ENCODE measurements at places on chromosomes 16 and 17.

DNA sequence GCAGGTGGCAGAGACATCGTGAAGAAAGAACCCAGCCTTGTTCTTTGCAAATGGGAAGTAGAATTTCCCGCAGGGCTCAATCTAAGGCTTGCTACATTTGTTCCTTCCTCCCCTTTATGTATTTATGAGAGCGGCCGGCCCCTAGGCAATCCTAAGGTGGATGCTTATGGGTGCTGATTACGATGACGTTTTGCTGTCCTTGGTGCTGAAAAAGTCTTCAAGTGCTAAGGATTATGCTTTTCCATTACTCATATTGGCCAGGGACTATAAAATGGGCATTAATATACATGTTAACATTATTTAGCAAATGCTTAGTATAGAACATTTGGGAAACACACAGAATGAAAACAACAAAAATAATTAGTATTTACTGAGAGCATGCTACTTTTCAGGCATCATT is 313.3 kb upstream of the XYLT1 start:
- DNase-seq: no peak

- peak; percentile 20 for DNase-seq
Observed at GRCh38 chr17:61139219-61139618, 260.4 kb upstream of the TBX2 start.

- DNase-seq: no peak
Observed at GRCh38 chr17:48568499-48569239, 9.5 kb downstream of the HOXB4 start.

GRCh38 chr16:27238016-27238587 is 30.5 kb downstream of the NSMCE1 start:
- peak; percentile 61 for DNase-seq

DNA sequence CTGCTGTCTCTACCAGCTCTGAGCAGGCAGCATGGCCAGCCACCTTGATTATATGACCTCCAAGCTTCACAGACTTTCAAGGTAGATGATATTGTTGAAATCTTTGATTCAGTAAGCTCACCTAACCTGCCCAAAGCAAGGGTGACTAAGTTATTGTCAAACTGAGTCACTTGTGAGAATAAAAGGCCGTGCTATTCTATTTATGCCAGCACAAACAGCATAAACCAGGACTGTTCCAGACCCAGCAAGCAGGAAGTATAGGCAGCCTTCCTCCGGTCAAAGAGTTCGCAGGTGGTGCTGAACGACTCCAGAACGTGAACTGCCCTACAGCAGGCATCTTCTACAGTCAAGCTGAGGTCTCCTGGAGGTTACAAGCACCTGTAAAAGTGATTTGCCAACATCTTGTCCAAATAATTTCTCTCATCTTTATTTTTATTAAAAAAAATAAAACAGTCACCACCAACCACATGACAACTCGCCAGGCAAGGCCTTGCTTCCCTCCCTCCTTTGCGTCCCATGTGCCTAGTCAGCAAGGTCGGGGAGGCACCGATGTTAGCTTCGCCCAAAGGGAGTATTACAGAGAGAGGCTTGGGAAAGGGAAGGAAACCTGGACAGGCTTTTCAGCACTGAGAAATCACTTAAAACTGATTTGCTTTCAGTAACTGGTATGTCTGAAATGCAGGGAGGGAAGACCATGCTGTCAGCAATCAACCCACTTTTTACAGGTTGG is 10.8 kb downstream of the ARL2BP start:
- no peak for DNase-seq

- DNase-seq: no peak
Observed at GRCh38 chr17:66431910-66432309, 129.5 kb downstream of the PRKCA start.

DNA sequence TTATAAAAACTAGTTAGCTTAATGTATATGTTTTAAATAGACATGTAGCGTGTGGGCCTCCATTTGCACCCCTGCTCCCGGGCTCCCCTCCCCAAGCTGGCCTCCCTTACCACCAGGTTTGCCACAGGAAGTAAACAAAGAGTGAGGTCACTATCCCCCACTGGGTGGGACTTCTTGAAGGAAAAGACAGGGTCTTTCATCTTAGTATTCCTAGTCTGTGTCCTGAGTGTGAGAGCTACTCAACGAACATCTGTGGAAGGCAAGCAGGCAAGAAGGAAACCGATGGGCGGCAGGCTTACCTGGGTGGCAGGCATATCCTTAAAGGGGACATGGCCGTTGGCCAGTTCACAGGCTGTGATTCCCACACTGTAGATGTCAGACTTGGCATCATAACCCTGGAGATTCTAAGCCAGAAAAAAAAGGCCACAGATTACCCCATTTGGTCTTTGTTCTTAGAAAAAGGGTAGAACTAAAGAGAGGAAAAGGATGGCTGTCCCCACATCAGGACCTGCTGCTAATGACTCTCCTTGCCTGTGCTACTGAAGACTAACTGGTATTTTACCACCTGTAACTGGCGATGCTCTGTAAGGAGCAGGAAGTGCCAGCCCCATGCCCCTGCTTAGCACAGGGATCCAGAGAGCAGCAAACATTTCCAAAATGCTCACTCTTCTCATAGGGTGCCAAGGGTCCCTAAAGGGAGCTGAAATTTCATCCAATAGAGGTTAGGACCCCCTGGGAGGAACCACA is 6.6 kb upstream of the LIMD2 start:
- no peak for DNase-seq

DNA sequence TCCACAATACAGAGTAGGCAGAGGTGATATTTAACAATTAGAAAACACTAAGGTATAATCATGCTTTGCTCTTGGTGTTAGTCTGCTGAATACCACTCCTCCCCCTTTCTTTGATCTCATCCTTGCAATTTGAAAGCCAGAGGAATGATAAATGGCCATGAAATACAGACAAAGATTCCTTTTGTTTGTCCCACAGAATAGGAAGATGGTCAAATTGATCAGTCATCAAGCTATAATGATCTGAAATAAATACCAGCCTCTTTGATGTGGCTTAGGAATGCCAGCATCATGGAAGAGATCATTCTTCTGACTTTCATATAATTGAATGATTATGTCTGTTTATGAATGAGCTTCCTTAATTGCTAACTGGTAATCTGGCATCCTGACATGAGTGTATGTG is 1541.7 kb upstream of the CDH8 start:
- no peak for DNase-seq

- no peak for DNase-seq
Observed at GRCh38 chr16:77877712-77878347, 89.5 kb downstream of the VAT1L start.

GRCh38 chr17:77535435-77535834 is 394.7 kb downstream of the SEC14L1 start:
- DNase-seq: no peak

- DNase-seq: no peak
Observed at GRCh38 chr17:76561332-76561731, 21.5 kb downstream of the PRCD start.

DNA sequence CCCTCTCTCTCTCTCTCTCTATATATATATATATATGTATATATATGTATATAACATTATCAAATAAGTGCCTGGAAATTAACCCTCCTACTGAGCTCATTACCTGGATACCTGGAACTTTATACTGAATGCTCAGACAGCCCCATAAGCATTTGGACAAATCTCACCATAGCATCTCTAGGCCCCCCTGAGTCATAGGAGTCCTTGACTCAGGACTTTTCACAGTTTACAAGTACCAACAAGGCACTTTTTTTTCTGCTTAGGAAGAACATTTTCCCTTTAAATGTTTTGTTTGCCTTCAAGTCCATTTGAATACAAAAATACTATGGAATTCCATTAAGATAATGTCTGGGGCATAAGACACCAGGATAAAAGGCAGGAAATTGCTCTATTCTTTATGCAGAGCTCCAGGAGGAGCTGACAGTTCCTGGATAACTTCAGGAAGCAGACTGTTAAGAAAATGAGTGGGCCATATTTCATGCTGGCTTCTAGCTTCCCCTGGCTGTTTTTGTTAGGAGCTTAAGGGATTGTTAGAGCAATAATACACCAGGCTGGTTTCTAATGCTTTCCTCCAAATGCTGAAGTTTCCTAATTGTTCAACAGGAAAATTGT is 171.7 kb upstream of the ASIC2 start:
- DNase-seq: no peak

GRCh38 chr17:10724546-10725195 is 5.2 kb downstream of the TMEM220 start:
- DNase-seq: no peak

GRCh38 chr17:67879662-67880061 is 54.4 kb downstream of the BPTF start:
- DNase-seq: no peak

GRCh38 chr16:80824623-80825364 is 20.4 kb upstream of the CDYL2 start:
- DNase-seq: peak; percentile 38

DNA sequence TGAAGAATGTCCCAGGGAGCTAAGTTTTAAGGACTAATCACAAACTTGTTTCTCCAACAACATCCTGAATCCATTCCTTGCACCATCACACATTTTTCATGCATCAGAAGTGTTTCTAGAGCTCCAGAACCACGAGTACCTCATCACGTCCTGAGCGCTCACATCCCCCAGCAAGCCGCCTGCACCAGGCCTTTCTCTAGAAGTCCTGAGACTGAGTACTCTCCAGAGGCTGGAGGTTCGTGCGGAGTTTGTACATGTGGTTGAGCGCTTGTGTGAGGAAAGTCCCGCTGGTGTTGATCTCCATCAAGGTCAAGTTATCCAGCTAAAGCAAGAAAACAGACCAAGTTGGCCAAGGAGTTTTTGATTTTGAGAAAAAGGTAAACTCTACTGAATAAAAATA is 10.7 kb downstream of the GINS2 start:
- DNase-seq: no peak

Measured in activated CD4-positive, alpha-beta T cell treated with anti-CD3 and anti-CD28 coated beads, Interleukin-2, amount 50 U/mL, for 48 hours (primary cell).